ENCODE measurements at places on chromosomes 7 and 10. TPM values are rescaled to one million over a fixed set of nuclear protein-coding genes. Genes with fewer than 3 reads are reported as not detected.

DNA sequence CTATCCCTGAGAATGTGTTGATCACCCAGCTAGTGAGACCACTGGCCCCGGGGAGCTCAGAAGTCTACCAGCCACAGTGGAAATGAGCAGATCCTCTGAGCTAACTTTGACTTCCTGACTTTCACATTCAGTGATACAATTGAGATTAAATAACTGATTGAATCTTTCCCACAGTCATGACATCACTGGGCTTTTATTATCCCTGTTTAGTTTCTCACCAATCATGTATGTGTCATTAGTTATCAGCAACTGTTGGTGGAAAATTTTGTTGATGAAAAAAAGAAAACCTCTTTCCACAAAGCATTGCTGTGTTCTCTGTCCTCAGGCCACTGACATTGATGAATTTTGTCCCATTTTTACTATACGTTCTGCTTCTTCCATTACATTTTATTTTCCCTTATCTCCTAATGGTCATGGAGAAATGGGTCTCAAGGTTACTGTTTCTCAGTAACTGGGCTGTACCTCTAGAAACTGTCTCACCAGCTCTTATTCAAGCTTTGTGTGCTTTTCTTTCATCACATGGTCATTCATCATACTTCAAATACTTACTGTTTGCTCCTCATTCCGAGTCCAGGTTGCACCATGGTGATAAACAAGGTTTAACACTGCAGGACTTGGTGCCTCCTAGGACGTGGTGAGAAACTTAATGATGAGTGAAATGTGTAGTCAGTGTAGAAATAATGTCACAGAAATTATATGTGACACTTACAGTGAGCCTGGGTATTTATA lies 304.7 kb downstream of the CDK14 start:
- no peak for DNase-seq

SPACDR gene
- total RNA-seq = not detected

DNA sequence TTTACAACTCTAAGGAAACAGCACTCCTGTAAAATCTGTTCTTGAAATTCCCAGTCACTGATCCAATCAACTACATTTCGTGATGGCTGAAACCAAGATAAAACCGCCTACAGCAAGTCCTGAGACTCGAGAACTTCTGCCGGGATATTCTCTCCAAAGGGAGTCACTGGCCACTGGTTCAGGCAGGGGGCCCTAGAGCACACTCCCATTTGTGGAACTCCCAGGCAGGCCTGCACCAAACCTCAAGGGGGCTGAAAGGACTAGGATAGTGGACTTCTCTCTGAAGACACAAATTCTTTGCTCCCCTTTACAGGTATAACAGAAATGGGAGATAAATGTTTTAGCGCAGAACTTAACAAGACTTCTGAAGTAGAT lies 16.3 kb downstream of the CYTH3 start:
- no peak for DNase-seq

CTAGE8 gene
- 1.4 TPM for total RNA-seq

LMTK2 gene
- total RNA-seq = 12.7 TPM

- no peak for DNase-seq
These were observed 6.4 kb downstream of the DPYSL4 start for GRCh38 chr10:132192991-132193665.

- no peak for DNase-seq
These were observed 11.6 kb downstream of the NAMPT start for GRCh38 chr7:106273009-106273668.

DNA sequence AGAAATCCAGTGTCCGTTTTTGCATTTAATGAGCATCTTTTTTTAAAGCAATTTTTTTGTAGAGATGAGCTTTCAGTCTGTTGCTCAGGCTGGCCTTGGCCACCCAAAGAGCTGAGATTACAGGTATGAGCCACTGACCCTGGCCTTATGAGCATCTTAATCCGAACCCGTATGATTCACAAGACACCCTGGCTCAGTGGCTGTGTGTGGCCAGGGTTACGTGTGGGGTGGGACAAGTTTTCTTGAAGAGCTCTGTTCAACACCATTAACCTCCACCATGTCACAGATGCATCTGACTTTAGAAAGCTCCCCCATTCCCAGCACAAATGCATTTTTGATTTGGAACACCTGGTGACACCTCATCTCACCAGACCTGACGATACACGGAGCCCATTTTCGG lies 166.5 kb upstream of the PITRM1 start:
- DNase-seq = no peak

- no peak for DNase-seq
These were observed 1094.0 kb downstream of the KCNMA1 start for GRCh38 chr10:76543655-76544054.

GIMAP7 gene
- total RNA-seq = 4.4 TPM
